ENCODE measurements at places on chromosomes 6 and 20.

DNA sequence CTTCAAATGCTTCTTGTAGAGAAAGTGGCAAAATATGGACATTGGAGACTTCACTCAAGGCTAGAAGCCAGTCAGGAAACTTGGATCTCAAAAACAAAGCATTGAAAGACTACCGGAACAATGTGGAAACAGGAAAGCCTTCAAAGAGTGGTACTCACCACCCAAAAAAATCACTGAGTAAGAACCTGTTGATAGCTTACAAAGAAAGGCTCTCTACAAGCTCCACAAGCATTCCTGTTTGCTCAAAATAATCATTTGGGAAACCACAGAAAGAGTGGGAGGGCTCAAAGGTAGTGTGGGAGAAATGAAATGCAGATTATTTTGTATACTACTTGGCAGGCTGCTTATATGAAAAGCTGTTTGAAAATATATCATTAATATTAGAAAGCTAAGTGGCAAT, 9.5 kb upstream of the DST start:
- no peak for DNase-seq
- H3K4me1 ChIP-seq: peaks cover 25% of the 10 kb centered on the region
- peak overlapping the region; percentile 63 for H3K27ac ChIP-seq
- H3K4me3 ChIP-seq: peak overlapping the region; percentile 2
- H3K27me3 ChIP-seq: no peaks in the 10 kb centered on the region

DNA sequence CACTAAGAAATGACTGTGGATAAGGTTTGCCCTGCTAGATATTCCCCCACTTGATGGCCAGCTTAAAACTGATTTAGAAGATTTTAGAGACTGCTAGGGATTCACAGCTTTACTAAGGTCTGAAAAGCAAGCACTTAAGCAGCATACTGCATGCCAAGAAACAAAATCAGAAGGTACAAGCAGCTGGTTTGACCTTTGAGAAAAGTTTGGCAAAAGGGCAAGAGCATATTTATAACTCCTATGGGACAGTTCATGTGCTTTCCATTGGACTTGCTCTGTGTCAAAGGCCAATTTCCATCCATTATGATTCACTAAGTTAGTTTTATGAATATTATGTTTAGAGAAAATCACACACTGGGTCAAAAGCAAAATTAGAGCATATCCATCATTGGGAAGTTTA, 402.8 kb downstream of the PKHD1 start:
- no peak overlapping the region for H3K4me3 ChIP-seq
- no peak overlapping the region for H3K27ac ChIP-seq
- H3K36me3 ChIP-seq: no peaks in the 10 kb centered on the region
- H3K27me3 ChIP-seq: no peaks in the 10 kb centered on the region
- DNase-seq: no peak
- no peaks in the 10 kb centered on the region for H3K4me1 ChIP-seq

DNA sequence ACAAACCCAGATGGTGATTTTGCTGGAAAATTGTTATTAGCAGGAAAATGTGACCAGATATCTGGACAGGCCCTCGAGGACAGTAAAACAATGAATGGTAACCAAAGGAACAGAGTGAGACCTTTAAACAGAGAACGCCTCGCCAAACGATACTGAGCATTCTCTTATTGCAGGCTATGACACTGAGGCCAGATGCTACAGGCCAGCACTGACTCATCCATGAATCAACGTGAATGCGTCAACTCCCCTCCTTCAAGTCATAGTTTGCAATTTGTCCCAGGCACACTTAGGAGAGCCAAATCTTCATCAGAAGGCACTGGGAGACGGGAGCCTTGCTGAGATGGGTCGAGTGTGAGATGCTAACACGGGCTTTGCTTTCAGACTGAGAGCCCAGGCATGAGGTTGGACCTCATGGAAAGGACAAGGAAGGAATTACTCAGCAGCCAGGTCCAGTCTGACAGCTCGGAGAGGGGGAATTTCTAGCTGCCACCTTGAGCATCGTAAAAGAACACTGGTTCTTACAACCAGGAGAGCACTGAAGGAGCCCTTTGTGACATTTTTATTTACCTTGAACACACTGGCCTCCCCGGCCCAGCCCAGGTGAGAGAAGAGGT, 60.7 kb downstream of the BMP7 start:
- H3K27ac ChIP-seq: no peak overlapping the region
- no peaks in the 10 kb centered on the region for H3K27me3 ChIP-seq
- no peak for DNase-seq
- no peaks in the 10 kb centered on the region for H3K4me1 ChIP-seq

DNA sequence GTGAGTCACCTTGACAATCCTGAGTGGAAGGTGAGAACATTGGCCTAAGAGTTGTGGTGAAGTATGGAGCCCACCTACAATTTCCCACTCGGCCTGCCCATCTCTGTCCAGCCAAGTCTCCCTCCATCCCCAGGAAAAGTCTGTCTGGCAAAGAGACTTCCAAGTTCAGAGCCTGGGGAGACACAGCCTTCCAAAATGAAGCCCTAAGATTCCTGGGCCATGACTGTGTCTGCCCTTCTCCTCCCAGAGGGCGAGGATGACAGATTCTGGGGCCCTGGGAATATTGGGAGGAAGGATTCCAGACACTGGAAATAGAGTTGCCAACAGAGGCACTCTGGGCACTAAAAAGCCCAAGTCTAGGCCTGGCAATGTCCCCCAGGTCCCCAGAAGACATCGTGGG, 176.8 kb downstream of the NFATC2 start:
- no peak overlapping the region for H3K4me3 ChIP-seq
- no peaks in the 10 kb centered on the region for H3K27me3 ChIP-seq
- peaks cover 24% of the 10 kb centered on the region for H3K4me1 ChIP-seq
- H3K36me3 ChIP-seq: no peaks in the 10 kb centered on the region
- no peak for DNase-seq
- H3K27ac ChIP-seq: peak overlapping the region; percentile 83

GRCh38 chr6:76803038-76803580, 660.2 kb downstream of the HTR1B start:
- H3K27ac ChIP-seq: no peak overlapping the region
- no peaks in the 10 kb centered on the region for H3K4me1 ChIP-seq
- no peak for DNase-seq
- H3K27me3 ChIP-seq: no peaks in the 10 kb centered on the region

- no peaks in the 10 kb centered on the region for H3K4me1 ChIP-seq
- H3K27me3 ChIP-seq: no peaks in the 10 kb centered on the region
- no peak overlapping the region for H3K4me3 ChIP-seq
- H3K36me3 ChIP-seq: no peaks in the 10 kb centered on the region
- no peak overlapping the region for H3K27ac ChIP-seq
- no peak for DNase-seq
Measured at GRCh38 chr6:154127657-154128056, 88.6 kb downstream of the OPRM1 start.

DNA sequence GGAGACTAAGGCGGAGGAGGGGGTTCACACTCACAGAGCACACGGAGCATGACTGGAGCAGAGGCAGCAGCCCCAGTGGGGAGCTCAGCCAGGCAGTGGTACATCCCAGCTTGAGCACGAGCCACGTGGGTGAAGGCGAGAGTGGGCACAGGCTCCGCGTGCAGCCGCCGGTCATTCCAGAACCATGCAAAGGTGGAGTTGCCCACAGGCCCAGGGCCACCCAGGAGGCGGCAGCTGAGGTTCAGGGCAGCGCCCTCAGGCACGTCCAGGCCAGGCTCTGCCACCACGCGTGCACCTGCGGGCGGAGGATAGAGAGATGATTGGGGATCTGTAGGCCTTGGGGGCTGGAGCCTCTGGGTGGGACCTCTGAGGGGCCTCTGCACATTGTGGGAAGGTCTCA, 9.5 kb upstream of the ADAM33 start:
- no peak for DNase-seq
- no peak overlapping the region for H3K27ac ChIP-seq
- H3K4me1 ChIP-seq: peaks cover 9% of the 10 kb centered on the region
- H3K27me3 ChIP-seq: no peaks in the 10 kb centered on the region
- no peaks in the 10 kb centered on the region for H3K36me3 ChIP-seq
